Epithelial cell of alveolus of lung (primary cell): ENCODE measurements at places on chromosomes 5 and 9. TPM values are rescaled to one million over a fixed set of nuclear protein-coding genes. Genes with fewer than 3 reads are reported as not detected.

The GPSM1 gene
- 53.4 and 71.6 TPM in 2 replicates for total RNA-seq

The HNRNPK gene
- total RNA-seq = 489 and 509 TPM in 2 replicates

The PCDHB16 gene
- total RNA-seq = 0.08 and 0.13 TPM in 2 replicates

The ACOT12 gene
- total RNA-seq = not detected in 2 replicates

The FYB1 gene
- total RNA-seq = under 0.01 TPM in 1 of 2 replicates, not detected in the other

The KCNV2 gene
- not detected in 2 replicates for total RNA-seq

The SLC35A4 gene
- 39.0 and 45.8 TPM in 2 replicates for total RNA-seq

The NMUR2 gene
- 0.24 TPM in 1 of 2 replicates, not detected in the other for total RNA-seq

The THBS4 gene
- total RNA-seq = 0.91 and 15.1 TPM in 2 replicates

The LECT2 gene
- not detected in 2 replicates for total RNA-seq

The MYMK gene
- total RNA-seq = 1.0 TPM in 1 of 2 replicates, not detected in the other

The IFNA2 gene
- not detected in 2 replicates for total RNA-seq
